ENCODE measurements at places on chromosomes 4 and X. TPM values are rescaled to one million over a fixed set of nuclear protein-coding genes. Genes with fewer than 3 reads are reported as not detected.

GRCh38 chrX:41002026-41002425 lies 83.2 kb upstream of the USP9X start:
- peak; percentile 13 for DNase-seq

GRCh38 chr4:89216866-89217265 lies 90.7 kb downstream of the GPRIN3 start:
- no peak for DNase-seq

CYLC1 gene
- not detected for total RNA-seq

HSD17B13 gene
- total RNA-seq: 0.95 TPM

DNA sequence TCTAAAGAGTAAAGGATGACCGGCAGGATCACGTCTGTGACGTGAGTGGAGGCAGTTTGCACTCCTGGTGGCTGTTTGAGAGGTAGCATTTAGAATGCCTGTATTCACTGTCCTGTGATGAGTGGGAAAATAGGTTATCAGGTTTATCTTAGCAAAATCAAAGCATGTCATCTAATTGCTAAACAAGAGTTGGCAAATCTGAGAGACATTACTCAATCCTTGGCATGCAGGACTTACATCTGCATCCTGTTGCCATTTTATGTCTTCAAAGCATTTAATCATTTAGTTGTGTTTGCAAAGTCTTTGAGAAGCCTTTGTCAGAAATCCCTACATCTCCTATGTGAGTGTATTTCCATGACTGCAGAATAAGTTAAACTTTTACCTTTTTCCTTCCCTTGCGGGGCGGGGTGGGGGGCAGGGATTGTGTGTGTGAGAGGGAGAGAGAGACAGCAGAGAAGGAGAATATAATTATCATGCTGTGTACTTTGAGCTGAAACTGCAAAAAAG lies 41.4 kb upstream of the MSANTD1 start:
- no peak for DNase-seq

MAGEA6 gene
- 0.26 TPM for total RNA-seq

NUDT6 gene
- total RNA-seq: 3.5 TPM

GRCh38 chrX:13131396-13132137 lies 87.1 kb upstream of the FAM9C start:
- DNase-seq: no peak

ENPEP gene
- 1.8 TPM for total RNA-seq

LIMCH1 gene
- 90.3 TPM for total RNA-seq

- DNase-seq: no peak
Measured at GRCh38 chr4:85932500-85933290, 427.2 kb downstream of the MAPK10 start.

- no peak for DNase-seq
Measured at GRCh38 chr4:151263455-151263854, 13.5 kb upstream of the PRSS48 start.

DCAF4L1 gene
- 0.12 TPM for total RNA-seq

DNA sequence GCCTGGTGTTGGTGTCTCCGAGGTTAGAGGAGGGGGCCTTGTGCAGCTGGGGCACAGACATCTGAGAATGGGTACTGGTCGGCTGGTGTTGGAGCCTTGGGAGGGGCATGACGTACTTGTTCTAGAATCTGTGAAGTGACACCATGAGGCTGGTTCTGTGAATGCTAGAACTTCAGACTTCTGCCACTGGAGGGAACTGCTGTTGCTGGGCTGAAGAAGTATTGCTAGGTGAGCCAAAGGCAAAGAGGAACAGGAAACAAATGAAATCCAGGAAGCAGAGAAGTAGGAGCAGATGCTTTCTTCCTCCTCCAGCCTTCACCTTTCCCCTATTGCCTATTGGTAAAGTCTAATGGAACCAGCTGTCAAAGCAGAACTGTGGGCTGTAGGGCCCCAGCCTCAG lies 120.9 kb upstream of the DDIT4L start:
- DNase-seq: no peak

All from mucosa of gallbladder (tissue), 1 donor.